ENCODE measurements at places on chromosomes 7 and 10. TPM values are rescaled to one million over a fixed set of nuclear protein-coding genes. Genes with fewer than 3 reads are reported as not detected.

- peaks cover 6% of the 10 kb centered on the region for H3K36me3 ChIP-seq
- peaks cover 19% of the 10 kb centered on the region for H3K4me1 ChIP-seq
- H3K4me3 ChIP-seq: peak overlapping the region; percentile 2
- no peak overlapping the region for H3K27ac ChIP-seq
Measured at GRCh38 chr7:116501425-116502167, 2.1 kb downstream of the CAV2 start.

DNA sequence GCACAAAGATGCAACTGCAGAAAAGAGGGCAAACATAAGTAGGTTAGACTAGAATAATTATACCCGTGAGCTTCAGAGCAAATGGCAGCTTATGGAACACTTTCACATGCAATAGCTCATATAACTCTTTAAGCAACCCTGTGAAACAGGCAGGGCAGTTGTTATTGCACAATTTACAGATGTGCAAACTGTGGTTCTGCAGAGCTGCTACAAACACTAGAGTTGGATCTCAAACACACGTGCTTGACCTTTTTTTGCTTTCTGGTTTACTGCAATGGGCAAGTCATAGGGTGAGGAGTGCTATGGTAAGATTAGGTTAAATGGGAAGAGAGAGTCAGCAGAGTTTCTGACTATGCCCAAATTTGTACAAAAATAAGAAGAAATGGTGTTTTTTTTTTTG is 610.8 kb downstream of the GATA3 start:
- H3K4me3 ChIP-seq: no peak overlapping the region
- H3K36me3 ChIP-seq: peaks cover 5% of the 10 kb centered on the region
- H3K27me3 ChIP-seq: no peaks in the 10 kb centered on the region
- no peak overlapping the region for H3K27ac ChIP-seq
- H3K4me1 ChIP-seq: peaks cover 13% of the 10 kb centered on the region

Gene POP7
- total RNA-seq: 27.2 TPM

Gene OGDH
- total RNA-seq: 67.4 TPM

DNA sequence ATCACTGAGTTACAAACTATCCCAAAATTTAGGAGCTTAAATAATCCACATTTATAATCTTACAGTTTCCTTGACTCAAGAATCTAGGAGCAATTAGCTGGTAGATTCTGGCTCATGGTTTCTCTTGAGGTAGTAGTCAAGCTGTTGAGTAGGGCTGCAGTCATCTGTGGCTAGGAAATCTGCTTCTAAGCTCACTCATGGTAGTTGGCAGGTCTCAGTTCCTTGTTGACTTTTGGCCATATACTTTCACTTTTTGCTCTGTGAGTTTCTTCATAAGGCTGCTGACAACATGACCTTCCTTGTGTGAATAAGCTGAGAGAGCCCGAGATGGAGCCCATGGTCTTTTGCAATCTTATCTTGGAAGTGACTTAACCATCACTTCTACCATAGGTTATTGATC is 10.8 kb upstream of the ETV1 start:
- H3K4me3 ChIP-seq: no peak overlapping the region
- DNase-seq: no peak
- H3K4me1 ChIP-seq: no peaks in the 10 kb centered on the region
- H3K36me3 ChIP-seq: no peaks in the 10 kb centered on the region
- no peak overlapping the region for H3K27ac ChIP-seq

- peaks cover 5% of the 10 kb centered on the region for H3K4me1 ChIP-seq
- no peak for DNase-seq
- no peaks in the 10 kb centered on the region for H3K36me3 ChIP-seq
Measured at GRCh38 chr7:91431601-91432000, 167.4 kb downstream of the FZD1 start.

- H3K27me3 ChIP-seq: peaks cover 10% of the 10 kb centered on the region
- H3K4me1 ChIP-seq: no peaks in the 10 kb centered on the region
- no peak for DNase-seq
- no peak overlapping the region for H3K27ac ChIP-seq
- H3K36me3 ChIP-seq: no peaks in the 10 kb centered on the region
- no peak overlapping the region for H3K4me3 ChIP-seq
Measured at GRCh38 chr10:111999205-111999914, 184.2 kb downstream of the GPAM start.

- peak overlapping the region; percentile 55 for H3K4me3 ChIP-seq
- peaks cover 91% of the 10 kb centered on the region for H3K27me3 ChIP-seq
- H3K36me3 ChIP-seq: no peaks in the 10 kb centered on the region
Measured at GRCh38 chr7:155533827-155534690, 12.3 kb downstream of the CNPY1 start.

- peaks cover 5% of the 10 kb centered on the region for H3K27me3 ChIP-seq
- no peak overlapping the region for H3K27ac ChIP-seq
- no peaks in the 10 kb centered on the region for H3K4me1 ChIP-seq
Measured at GRCh38 chr10:12661671-12662070, 312.3 kb downstream of the CAMK1D start.
